ENCODE measurements at places on chromosomes 3 and 15.

- DNase-seq = no peak
These were observed 92.7 kb downstream of the BOC start for GRCh38 chr3:113304102-113304501.

DNA sequence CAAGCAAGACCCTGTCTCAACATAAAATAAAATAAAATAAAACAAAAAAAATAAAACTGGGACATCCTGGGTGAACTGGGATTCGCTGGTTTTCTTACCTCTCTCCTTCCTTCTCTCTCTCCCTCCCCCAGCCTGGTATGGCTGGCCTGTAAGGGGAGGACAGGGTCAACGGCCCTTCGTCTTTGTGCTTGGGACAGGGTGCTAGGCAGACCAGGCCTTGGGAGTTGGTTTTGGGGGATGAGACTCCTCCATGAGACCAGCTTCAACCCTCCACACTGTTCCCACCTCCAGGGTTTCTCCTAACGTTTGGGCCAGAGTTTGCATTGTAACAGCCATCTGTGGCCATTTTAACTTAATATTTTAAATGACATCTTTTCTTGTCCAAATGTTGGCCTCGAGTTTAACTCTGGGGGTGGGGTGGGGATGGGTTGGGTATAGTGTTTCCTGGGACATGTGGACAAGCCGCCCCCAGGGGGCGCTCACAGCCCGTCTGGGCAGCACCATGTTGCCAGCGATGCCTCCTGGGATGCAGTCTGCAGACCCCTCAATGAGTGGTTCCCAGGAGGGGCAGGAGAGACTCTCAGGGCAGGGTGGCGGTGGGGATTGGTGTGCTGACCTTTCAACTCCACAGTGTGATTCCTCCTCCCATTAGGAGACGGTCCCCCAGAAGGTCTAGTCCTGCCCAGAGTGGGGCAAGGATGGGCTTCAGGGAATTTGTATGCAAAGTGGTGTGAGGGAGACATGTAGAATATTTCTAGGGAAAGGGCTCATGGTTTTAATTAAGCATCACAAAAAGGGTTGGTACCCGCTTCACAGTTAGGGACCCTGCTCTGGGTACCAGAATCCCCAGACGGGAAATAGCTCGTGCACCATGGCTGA lies 37.7 kb upstream of the LCTL start:
- peak; percentile 21 for DNase-seq

DNA sequence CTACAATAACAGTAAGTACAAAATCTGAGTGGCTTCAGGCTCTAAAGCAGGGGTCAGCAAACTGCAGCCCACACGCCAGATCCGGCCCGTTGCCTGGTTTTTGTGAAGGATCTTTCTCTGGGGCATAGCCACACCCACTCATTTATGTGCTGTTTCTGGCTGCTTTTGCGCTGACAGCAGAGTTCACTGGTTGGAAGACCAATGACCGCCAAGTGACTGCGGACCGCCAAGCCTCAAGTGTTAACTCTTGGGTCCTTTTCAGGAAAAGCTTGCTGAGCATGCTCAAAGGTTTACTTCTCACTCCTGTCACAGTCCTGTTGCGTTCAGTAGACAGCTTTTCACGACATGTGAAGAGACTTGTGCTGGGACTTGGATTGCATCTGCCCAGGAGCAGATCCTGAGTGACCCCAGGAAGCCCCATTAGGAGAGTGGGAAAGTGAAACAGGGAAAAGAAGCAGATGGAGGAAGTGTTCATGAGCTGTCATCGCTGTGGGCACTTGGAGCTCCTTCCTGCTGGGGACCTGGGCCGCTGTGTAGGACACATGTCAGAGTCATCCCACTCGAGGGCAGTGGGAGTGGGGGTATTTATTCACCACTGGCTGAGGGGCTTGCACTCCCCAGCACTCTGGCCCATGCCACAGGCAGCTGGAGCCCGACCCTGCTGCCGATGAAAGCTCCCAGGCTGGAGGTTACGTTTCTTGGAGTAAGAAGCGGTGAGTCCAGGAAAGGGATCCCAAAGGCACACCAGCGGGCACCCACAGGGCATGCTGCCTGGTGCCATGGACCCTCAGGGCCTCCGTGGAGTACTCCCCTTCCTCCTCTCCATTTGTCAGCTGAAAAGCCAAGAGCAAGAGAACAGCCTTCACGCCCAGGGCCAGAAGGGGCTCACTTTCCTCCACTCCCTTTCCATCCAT lies 249.1 kb downstream of the PLCL2 start:
- no peak for DNase-seq

GRCh38 chr15:100439514-100439913 lies 89.2 kb downstream of the CERS3 start:
- DNase-seq = no peak

DNA sequence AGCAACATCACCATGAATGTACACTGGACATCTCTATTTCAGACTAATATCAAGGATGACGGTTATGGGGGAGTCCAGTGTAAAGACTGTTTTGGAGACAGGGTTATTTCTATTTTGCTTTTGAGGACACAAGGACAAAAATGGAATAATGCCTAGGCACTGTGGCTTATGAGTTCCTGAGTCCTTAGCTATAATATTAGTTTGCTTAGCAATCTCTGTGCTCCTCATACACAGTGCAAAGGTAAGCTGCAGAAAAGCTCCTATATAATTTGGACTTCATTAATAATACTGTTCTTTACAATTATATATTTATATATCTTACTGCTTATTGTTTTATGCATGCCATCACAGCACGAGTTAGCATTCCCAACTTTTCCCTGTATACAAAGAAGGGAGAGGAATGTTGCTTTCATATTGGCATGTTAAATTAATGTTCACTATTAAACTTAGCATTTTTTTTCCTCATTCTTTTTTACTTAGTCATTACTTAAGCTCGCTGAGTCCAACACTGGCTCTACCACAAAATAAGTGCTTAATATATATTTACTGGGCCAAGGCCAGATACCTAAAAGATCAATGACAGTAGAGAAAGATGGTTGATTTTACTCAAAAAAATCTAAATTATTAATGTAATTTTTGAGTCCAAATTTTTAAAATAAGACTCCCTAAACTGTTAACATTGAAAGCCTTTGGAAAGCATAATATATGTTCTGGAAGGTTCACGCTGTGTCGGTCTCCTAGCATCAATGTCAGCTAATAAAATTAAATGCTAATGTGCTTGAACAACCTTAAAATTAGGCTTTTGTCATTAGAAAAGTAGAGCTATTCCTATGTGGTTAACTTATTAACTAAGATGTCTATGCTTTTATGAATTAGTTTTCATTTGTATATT lies 13.8 kb downstream of the THBS1 start:
- peak; percentile 10 for DNase-seq

DNA sequence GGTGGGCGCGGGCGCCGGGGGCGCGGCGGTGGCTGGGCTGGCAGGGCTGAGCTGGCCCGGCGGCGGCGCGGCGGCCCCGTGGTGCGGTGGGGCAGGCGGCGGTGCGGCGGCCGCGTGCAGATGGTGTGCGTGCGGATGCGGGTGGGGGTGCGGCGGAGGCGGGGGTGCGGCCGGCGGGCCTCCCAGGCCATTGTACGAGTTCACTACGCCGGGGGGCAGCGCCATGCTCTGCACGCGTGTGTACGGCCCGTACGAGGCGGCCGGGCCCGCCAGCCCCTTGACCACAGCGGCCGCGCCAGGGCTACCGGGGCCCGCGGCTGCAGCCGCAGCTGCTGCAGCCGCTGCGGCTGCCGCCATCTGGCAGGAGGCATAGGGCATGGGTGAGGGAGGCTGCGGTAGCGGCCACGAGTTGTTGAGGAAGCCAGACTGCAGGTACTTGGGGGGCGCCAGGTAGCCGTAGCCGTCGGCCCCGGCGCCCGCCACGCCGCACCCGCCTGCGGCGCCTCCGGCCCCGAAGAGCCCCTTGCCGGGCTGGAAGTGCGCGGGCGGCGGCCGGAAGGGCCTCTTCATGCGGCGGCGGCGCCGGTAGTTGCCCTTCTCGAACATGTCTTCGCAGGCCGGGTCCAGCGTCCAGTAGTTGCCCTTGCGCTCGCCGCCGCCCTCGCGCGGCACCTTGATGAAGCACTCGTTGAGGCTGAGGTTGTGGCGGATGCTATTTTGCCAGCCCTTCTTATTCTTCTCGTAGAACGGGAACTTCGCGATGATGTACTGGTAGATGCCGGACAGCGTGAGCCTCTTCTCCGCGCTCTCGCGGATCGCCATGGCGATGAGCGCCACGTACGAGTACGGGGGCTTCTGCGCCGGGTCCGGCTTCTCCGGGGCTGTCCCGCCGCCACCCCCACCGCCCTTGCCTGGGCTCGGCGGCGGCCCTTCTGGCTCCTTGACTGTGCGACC lies 951 bp downstream of the FOXL2 start:
- DNase-seq = peak; percentile 63

DNA sequence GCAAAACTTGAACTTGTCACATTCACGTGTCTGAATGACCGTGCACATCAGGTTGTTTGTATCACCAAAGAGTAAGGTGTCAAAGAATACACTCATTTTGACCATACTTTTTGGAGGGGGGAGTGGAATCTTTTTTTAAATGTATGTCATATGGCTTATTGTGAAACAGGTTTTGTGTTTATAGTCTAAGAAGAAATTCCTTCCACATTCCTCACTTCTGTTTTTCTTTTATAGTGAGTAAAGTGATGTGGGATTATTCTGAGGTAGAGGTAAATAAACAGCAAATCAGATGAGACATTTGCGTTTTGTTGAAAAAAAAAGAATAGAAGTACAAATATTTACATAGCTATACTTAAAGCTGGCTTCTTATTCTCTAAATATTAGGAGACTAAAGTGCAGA lies 33.0 kb downstream of the SRP14 start:
- no peak for DNase-seq

GRCh38 chr15:63908991-63909390 lies 75.2 kb upstream of the HERC1 start:
- peak; percentile 38 for DNase-seq

GRCh38 chr3:59996056-59996455 lies 946.2 kb upstream of the CFAP20DC start:
- no peak for DNase-seq

GRCh38 chr3:100748967-100749366 lies 39.7 kb downstream of the TFG start:
- DNase-seq = no peak

GRCh38 chr3:58350627-58351013 lies 17.9 kb downstream of the PXK start:
- peak; percentile 57 for DNase-seq

- DNase-seq = no peak
These were observed 9.3 kb upstream of the FBN1 start for GRCh38 chr15:48654801-48655200.

- DNase-seq = peak; percentile 87
These were observed 33.2 kb downstream of the ITGB5 start for GRCh38 chr3:124854009-124854408.

DNA sequence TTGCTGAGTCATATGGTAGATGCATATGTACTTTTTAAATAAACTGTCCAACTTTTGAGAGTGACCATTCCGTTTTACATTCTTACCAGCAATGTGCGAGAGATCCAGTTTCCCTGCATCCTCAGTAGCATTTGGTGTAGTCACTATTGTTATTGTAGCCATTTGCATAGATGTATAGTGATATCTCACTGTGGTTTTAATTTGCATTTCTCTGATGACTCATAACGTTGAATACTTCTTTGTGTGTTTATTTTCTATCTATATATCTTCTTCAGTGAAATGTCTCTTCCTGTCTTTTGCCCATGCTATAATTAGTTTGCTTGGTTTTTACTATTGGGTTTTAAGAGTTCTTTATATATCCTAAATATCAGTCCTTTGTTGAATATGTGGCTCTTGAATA lies 255.7 kb upstream of the GRM7 start:
- DNase-seq = no peak

DNA sequence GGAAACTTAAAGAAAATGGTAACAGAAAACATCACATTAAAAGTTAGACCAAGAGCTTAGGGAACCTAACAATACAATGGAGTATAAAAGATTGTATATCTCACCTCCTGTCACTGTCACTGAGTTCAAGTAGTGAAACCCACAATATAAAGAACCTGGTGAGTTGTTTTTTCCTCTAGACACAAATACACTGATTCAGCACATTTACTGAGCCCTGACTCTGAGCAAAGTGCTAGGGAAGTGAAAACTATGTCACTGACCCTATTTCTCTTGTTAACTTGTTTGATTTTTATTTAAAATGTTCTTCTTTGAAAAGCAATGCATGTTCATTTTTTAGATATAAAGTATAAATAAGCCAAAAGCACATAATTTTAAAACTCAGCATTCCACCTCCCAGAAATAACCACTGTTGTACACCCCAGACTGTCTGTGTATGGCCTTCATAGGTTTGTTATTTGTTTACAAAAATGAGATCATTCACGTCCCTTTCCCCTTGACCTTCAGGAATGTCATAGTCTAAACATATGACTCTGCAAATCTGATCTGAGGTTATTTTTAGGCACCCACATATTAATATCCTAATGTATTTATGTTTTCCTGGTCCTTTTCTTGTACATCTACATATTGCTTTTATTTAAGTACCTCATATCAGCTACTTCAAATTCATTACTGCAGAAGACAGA lies 69.2 kb upstream of the CSTA start:
- DNase-seq = no peak

DNA sequence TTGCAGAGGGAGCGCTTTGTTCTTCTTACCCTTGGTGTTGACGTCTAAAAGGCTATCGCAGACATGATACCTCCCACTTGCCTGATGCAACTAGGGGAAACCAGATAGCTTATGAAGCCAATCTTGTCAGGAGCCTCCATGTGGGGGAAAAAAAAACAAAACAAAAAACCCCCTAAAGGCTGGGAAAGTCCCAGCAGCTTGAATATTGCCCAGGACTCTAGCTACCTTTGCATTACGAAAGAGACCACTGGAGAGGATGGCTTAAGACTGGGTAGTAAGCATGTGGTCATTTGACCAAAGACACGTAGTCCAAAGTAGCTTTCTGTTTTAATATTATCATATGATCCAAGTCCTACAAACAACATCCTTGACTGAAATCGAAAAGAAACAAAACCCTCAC lies 120.7 kb upstream of the WNT5A start:
- DNase-seq = no peak

DNA sequence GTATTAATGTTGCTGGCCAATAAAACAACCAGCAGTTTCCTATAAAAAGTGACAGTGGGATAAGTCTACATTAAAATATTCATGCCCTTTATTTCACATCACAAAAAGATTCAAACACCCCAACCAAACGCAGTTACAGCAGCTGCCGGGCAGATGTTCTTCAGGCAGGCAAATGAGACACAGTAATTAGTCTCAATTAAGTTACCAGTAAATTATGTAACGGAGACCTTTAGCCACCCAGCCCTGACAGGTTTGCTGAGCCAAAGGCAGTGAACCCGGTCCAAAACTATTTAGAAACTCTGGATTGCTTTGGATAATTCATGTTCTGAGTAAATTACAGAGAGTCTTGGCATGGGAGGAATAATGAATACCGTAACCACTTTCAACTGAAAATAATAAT lies 289.2 kb upstream of the LYSMD4 start:
- DNase-seq = no peak
